Sciatic nerve (tissue), 2 donors: ENCODE measurements at places on chromosomes 5 and 9. TPM values are rescaled to one million over a fixed set of nuclear protein-coding genes. Genes with fewer than 3 reads are reported as not detected.

GRCh38 chr5:139088024-139088423, 110.1 kb downstream of the SIL1 start:
- DNase-seq: no peak

- no peak for DNase-seq
Observed at GRCh38 chr5:111667128-111667736, 89.8 kb downstream of the NREP start.

- no peak for DNase-seq
Observed at GRCh38 chr5:1494780-1495524, 28.8 kb downstream of the LPCAT1 start.

DNA sequence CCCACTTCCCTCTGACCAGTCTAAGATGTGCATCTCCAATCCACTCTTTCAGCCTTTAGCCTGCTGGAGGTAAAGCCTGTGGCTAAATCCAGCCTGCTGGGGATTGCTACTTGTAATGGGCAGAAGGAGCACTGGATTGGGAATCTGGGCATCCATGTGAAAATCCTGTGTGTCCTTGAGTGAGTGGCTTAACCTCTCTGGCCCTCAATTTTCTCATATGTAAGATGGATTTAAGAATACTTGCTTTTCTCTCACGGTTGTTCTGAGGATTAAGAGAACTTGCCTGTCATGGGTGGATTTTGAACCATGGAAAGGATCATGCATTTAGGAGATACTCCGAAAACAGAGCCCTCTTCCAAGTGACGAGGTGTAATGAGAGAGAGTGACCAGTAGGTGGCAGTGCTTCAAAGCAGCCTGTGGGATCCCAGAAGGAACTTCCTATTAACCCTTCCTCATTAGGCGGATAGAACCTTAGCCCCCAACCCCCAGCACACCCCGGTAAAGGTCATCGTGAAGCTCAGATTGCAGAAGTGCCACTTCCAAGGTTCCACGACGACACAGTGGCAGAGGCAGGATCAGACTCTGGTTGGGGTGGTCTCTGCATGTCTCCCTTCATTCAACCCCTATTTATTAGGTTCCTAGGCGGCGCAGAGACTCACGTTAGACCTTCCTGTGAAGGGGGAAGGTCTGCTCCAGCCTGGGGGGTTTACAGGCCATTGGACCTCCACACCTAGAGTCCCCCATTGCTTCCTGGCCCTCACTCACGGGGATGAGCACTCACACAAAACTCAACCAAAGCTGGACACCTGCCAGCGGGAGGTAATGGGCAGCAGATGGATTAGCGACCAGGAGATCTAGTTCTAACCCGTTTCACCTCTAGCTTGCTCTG, 68.7 kb upstream of the ZNF618 start:
- no peak for DNase-seq

GRCh38 chr9:83701769-83702168, 6.0 kb downstream of the UBQLN1 start:
- no peak for DNase-seq

TMOD1 gene
- total RNA-seq: 25.3 TPM

PRR7 gene
- total RNA-seq: 8.2 TPM

LURAP1L gene
- total RNA-seq: 7.8 TPM
